ENCODE measurements at places on chromosomes 7 and 10.

GRCh38 chr10:24444337-24444736 is 235.4 kb downstream of the KIAA1217 start:
- DNase-seq = no peak

DNA sequence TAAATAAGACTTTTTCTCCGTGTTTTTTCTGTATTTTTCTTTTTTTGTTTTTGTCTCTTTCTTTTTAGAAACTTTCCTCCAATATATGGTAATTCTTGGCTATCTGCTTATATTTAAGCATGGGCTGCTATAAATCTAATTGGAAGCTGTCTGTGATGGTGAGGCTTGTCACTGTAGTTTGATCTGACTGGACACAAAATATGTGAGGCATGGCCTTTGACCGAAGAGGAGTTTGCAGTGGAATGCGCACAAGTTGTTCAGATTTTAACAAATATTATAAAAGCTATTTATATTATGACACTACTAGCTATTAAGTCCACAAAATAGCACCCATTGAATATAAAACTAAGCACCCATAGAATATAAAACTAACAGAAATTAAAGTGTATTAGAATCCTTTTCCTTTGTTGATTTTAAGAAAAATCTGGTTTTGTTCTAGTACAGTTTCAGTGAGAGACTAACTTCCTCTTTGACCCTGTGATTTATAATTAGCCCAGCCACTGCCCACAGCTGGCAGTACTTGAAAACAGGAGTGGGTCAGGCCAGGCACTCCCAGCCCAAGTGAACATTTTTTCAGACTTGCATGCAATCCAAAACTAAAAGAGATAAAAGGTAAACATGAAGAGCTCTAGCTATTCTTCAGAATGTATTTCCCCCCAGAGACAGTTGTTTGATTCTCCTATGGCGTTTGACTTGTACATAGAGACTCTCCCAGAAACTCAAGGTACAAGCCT is 69.9 kb upstream of the FGL2 start:
- no peak for DNase-seq

GRCh38 chr10:125629758-125630376 is 53.1 kb downstream of the TEX36 start:
- no peak for DNase-seq

DNA sequence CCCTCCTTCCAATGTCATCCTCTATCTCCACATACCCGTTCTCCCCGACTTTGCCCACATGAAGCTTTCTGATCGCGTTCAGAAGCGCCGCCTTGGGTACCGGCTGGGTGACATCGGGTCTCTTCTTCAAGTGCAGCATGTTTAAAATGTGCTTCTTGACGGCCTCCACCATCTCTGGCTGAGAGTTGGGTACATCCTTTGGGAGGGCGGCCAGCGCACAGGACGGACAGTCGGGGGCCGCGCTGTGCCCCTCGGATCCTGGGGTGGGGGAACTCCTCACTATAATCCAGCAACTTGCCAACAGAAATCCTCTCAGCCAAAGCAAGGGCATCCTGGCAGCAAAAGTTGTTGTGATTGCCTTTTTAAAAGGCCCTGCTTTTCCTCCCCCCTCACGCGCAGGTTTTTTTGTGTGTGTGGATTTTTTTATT is 2.8 kb downstream of the INHBA start:
- DNase-seq = no peak

DNA sequence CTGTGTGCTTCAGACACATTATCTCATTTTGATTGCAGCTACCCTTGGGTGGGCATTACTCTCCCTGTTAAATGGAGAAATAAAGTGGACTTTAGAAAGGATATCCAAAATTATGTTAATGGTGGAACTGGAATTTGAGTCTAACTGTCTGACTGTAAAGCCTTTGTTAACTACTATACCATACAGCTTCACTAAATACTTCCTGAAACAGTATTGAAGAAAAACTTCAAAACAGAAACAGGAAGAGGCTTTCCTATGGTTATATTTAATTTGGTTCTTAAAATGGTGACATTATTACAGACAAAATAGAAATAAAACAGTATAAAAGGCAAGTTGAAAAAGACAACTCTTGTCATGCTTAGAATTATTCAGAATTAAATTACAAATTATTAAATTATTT is 25.0 kb downstream of the SPAG6 start:
- DNase-seq = no peak

DNA sequence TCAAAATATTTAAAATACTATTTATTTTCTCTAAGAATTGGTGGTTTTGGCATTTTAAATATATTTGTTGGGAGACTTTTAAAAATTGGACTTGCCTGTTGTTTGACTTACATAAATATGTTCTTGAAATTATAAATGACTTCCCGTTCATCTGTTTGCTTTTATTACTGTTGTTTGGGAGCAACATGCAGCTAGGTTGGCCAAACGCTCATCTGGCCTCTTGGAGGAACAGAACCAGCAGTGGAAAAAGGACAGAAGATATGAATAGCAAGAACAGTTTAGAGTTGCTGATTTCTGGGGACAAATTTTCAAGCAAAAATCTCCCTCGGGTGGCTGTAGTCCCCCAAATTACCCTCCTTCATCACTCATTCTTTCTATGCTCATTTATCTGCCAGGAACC is 41.6 kb downstream of the PLXDC2 start:
- no peak for DNase-seq

DNA sequence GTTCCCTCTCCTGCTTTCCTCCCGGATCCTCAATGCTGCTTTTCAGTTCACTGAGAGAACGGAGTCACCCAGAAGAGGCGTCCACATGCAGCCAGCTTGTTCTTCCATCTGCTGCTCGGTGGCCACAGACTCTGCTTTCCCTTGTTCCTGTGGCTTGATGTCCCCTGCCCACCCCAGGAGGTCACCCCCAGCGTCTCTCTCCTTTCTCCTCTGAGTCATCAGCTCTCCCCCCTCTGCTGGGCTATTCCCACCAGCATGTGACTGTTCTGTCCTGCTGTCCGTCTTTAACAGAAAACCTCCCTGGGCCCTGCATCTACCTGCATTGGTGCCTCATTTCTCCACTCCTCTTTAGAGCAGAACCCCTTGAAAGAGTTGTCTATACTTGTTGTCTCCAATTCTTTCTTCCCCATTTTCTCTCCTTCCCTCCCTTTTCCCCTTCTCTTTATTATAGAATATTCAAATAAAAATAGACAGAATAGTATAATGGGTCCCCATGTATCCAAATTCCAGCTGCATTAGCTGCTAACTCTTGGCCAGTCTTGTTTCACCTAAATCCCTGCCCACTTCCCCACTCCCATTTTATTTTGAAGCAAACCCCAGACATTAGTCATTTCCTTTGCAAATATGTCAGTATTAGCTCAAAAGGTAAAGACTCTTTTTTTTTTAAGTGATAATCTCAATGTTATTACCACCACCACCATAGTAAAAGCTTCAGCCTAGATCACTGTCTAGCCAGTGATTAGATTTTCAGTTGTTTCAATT is 4.1 kb downstream of the ZNF282 start:
- no peak for DNase-seq

DNA sequence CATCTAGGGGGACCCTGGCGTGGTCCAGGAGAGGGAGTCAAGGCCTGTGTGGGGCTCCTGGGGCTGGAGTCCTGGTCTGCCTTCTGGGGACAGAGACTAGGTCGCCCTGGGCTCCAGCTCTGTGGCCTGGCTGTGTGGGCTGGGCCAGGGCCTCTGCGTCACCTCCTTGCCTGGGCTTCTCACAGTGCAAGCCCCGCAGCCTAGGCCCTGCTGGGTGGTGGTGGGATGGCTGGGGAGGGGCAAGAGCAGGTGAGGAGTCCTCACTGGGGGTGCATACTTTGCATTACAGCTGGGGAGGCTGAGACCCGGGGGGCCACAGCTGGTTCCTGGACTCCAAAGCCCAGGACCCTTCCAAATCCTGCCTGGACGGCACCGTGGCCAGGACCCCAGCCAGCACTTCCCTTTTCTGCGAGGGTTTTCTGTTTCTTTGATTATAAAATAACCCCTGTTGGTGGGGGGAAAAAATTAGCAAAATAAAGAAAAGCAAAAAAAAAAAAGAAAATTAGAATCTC is 23.5 kb downstream of the PWWP2B start:
- no peak for DNase-seq

GRCh38 chr10:121774404-121774803 is 153.4 kb downstream of the ATE1 start:
- DNase-seq = no peak

DNA sequence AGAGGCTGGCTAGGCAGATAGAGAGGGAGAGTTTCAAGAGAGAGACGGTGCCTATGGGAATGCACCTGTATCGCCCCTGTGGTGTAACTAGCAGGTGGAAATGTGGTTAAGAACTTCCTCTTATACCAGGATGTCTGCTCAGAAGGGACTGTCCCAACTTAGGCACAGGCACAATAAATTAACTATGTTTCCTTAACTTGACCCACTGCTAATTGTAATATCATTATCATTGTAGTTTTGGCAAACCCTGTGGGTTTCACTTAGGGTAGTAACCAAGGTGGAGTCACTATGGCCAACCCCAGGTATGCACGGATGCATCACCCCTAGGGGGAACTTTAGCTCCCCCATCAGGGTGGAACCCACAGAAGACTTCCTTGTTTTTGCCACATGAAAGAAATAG is 455.7 kb downstream of the DGKB start:
- DNase-seq = no peak

DNA sequence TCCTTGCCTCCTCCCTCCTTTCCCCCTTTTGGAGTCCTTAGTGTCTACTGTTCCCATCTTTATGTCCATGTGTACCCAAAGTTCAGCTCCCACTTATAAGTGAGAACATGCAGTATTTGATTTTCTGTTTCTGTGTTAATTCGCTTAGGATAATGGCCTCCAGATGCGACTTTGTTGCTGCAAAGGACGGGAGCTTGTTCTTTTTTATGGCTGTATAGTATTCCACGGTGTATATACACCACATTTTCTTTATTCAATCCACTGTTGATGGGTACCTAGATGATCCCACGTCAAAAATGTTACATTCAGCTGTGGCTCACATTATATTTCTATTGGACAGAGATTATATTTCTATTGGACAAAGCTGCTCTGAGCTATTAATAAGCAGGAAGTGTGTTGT is 24.4 kb upstream of the SEPHS1 start:
- DNase-seq = no peak

GRCh38 chr7:150806863-150807262 is 6.3 kb downstream of the TMEM176A start:
- DNase-seq = no peak

DNA sequence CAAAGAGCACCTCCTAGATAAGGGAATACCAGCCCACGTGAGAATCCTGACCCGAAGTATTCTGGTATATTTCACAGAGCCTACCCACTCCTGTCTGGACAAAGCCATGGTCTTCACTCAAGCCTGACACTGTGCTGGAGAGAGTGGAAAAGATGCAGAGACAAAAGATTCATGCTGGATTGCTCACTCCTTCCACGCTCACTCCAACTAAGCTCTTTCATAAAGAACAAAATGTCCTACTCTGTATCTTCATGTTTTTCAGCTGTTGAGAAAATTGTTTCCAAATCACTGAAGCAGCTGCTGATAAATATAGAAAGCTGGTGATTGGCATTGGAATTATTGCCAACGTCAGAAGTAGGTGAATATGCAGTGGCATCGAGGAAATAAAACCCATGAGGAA is 106.0 kb downstream of the ABLIM1 start:
- DNase-seq = no peak

- no peak for DNase-seq
These were observed 313.1 kb downstream of the SKIDA1 start for GRCh38 chr10:21212348-21212747.

DNA sequence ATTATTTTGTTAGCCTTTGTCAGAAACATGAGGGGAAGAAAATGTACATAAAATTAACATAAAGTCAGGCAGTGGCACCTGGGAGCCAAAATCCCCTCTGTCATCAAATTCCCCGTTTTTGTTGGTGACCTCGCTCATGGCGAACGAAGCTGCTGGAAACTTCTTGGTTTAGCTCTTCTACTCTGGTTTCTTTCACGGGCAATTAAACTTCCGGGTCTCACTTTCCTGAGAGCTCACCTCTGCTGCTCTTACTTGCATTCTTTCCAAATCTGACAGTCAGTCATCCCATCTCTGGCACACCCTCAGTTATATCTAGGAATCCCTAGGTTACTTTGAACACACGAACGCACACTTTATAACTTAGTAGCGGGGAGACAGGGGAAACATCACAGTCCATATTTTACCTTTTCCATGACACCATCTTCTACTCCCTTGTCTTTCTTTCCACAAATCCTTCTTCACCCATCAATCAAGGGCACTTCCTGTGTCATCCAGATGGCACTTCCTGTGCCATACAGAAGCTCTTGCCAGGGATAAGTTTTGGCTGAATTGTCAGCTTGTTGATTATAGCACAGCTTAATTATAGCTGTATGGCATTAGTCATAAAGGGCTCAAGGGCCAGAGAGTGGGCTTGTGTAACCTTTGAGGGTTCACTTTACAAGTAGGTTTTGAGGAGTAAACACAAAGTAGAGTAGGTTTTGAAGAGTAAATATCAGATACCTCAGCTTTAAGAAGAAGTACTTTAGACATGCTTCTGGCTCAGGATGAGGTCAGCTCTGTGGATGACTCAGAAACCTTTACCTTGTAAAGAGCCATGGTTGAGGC is 105.1 kb downstream of the GATA3 start:
- DNase-seq = no peak

DNA sequence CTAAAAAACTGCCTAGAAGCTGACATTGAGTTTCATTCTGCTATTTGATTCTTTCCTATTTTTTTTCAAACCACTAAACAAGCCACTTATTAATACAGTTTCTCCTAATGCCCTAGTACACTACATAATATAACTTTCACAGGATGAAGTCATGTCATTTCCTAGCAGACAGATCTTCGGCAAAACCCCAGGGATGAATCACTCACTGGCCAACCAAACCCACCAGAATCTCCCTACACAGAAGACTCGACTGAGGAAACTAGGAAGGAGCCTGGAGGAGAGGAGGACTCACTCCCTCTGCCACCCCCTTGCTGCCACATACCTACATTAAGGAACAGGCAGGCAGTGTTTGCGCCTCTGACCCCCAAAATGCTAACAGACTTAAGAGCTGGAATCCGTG is 33.4 kb downstream of the XPNPEP1 start:
- DNase-seq = no peak

DNA sequence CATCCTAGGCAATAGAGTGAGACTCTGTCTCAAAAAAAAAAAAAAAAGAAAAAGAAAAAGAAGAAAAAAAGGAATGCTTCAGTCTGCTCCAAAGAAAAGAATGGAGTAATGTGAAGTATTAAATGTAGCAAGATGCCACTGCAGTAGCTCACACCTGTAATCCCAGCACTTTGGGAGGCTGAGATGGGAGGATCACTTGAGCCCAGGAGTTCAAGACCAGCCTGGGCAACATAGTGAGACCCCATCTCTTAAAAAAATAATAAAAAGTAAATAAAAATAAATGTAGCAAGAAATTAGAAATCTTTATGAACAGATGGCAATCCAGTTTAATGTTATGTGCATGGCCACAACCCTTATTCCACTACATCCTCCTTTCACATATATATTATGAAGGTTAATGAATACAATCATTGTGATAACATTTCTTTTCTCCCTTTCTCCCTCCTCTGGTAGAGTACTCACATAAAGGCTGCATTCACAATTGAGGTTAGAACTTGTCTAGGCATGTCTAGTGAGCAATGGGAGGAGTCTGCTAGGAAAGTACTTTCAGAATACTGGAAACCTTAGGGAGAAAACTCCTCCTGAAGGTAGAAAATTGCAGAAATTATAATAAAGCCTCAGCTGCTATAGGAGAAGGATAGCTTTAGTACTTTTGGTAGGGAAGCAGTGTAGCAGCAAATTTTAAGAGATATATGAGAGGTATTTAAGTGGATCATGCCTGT is 20.4 kb downstream of the KLLN start:
- DNase-seq = no peak
